NCI-H2171 (cell line): ENCODE measurements at places on chromosomes 2 and 18.
A peak's percentile ranks its signal among the peaks of the same experiment; 100 is the strongest.

DNA sequence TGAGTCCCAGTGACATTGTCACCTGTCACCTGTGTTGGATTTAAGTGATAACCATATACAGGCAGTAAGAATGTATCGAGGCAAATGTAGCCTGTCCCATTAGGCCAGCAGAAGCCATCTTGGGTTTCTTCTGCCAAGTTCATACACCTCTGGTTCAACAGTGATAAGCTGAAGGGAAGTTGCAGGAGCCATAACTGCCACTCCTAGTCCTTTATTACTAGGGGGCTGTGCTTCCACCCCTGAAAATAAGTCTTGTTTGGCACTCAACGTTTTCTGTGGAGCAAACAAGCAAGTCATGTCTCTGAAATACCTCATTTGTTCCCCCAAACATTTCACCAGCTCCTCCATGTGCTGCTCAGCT, 58.1 kb upstream of the ALPP start:
- no peak for DNase-seq

DNA sequence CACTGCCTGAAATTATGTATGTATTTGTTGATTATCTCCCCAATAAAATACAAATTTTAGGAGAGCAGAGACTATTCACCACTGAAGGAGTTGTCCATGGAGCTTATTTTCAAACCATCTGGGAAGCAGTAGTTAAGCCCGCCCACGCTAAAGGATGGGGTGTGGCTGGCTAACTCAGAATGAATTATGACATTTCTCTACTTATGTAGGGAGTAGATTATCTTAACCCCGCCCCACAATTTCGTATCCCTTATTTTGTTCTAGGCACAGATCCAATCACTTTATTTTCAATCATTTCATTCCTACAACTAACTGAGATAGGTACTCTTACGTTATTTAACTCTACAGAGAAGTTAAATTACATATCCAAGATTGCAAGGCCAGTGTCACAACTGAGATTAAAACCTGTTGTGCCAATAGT, 1.4 kb upstream of the LAPTM4A start:
- DNase-seq, result peak; percentile 56

GRCh38 chr2:241818943-241819270, 9.9 kb downstream of the NEU4 start:
- no peak for DNase-seq

DNA sequence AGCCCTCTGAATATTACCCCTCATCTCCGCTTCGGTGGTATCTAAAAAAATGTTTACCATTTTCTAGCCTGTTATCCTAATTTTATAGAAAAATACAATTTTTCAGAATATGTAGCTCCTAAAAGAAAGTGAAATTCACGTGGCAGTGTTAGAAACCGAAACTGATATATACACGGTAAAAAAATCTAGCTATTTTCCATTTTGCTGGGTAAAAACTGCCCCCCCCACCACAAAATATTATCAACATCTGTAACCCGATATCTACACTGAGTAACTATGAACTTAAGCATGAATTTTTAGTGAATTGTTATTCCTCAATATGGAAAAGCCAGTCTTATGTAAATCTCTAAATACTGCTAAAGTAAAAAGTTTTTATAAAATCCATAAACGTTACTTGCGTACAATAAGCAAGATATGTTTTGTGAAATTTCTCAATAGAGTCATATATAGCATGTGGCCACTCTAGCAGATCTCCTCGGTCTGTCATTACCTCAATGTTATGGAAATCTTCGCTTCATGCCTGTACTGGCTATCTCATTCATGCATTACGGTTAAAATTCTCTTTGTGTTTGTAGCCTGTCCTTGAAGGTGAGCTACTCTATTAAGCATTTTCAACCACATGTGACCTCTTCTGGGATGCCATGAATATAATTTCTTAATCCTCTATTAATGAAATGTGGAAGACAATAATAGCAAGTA, 524.2 kb downstream of the TRIB2 start:
- no peak for DNase-seq

GRCh38 chr2:161570424-161571050, 53.7 kb upstream of the SLC4A10 start:
- no peak for DNase-seq

DNA sequence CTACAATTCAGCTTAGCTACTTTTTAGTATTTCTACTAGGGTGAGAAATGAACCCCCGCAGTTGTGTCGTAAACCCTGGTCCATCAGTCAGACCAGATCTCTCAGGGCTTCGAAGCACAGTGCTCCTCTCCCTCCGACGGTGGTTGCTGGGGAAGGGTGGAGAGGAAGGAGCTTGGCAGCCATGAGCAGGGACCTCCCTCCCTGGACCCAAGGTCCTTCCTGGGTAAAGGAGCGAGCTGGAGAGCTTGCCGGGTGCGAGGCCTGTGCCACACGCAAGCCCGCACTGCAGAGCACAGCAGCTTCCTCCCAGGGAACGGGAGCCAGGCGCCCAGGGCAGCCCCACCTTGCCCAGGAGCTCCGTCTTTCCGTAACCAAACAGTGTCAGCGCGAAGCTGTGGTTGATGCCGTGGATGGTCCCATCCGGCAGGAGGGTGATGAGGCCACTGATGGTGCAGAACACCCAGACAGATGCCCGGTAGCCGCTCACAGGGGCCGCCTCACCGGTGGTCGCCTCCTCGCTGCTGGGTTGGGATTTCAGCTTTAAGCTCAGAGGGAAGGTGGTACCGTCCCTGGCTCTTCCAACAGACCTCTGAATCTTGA, 12.5 kb downstream of the PASK start:
- DNase-seq, result no peak

DNA sequence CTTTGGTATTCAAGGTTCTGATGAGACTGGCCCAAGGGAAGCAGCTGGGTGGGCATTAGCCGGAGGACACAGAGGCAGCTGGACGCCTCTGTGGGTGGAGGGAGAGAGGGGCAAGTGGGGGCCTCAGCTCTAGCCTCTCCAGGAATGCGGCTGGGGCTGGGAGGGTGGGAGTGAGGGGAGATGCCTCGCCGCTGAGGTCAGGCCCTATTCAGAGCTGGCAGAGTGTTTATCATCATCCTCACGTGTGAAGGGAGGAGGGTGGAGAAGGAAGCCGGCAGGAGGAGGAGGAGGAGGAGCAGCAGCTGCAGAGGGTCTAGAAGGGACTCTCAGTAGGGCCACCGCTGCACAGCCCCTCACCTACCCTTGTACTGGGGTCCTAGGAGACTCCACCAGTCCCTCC, 43.1 kb downstream of the TNS1 start:
- no peak for DNase-seq

GRCh38 chr2:54966165-54966832, 84.0 kb downstream of the RTN4 start:
- DNase-seq, result no peak

- no peak for DNase-seq
Observed at GRCh38 chr2:63553049-63553448, 35.2 kb downstream of the WDPCP start.

DNA sequence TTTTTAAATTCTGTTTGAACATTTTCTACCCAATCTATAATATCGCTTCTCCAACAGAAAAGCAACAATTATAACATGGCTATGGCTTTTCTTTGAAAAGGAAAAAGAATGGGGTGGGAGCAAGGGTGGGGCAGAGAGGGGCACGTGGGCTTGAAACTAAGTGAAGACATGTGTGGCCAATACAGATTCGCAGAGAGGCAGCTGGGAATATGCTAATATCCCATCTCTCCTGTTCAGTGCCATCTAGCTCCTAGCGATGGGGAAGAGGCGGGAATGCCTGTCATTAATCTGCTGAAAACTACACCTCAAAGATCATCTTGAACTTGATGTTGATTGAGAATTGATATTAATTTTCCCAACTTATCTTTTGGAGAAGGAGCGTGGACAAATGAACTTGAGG, 65.5 kb upstream of the ITGA6 start:
- no peak for DNase-seq

- DNase-seq, result no peak
Observed at GRCh38 chr2:109322641-109323040, 193.6 kb downstream of the SH3RF3 start.

GRCh38 chr18:23819001-23819400, 129.7 kb downstream of the LAMA3 start:
- no peak for DNase-seq

- DNase-seq, result no peak
Observed at GRCh38 chr2:197145471-197146056, 165.0 kb downstream of the ANKRD44 start.

- DNase-seq, result no peak
Observed at GRCh38 chr2:78439122-78439521, 586.4 kb upstream of the REG3G start.

GRCh38 chr2:206993396-206993911, 54.1 kb downstream of the CPO start:
- DNase-seq, result no peak

DNA sequence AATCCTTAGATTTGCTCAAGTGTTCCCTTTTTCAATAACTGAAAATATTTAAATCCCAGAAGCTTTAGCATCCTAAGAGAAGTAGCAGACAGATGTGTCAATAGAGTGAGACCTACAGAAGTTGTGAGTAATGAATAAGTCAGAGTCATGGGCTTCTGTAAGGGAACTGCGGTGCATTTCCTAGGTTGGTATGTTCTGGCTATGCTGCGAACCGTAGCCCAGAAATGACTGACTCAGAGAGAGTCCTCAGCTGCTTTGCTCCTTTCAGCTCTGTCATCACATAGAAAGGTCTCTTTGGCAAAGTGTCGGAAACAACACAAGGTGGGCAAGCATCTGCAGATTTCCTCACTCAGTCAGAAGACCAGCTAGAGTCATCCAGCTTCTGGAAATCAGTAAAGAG, 297.1 kb downstream of the ARHGAP15 start:
- no peak for DNase-seq

GRCh38 chr2:155404433-155405002, 706.0 kb downstream of the KCNJ3 start:
- DNase-seq, result no peak

- DNase-seq, result no peak
Observed at GRCh38 chr2:181806039-181806392, 85.5 kb upstream of the ITPRID2 start.

GRCh38 chr18:10705786-10706185, 180.0 kb downstream of the NAPG start:
- DNase-seq, result no peak

DNA sequence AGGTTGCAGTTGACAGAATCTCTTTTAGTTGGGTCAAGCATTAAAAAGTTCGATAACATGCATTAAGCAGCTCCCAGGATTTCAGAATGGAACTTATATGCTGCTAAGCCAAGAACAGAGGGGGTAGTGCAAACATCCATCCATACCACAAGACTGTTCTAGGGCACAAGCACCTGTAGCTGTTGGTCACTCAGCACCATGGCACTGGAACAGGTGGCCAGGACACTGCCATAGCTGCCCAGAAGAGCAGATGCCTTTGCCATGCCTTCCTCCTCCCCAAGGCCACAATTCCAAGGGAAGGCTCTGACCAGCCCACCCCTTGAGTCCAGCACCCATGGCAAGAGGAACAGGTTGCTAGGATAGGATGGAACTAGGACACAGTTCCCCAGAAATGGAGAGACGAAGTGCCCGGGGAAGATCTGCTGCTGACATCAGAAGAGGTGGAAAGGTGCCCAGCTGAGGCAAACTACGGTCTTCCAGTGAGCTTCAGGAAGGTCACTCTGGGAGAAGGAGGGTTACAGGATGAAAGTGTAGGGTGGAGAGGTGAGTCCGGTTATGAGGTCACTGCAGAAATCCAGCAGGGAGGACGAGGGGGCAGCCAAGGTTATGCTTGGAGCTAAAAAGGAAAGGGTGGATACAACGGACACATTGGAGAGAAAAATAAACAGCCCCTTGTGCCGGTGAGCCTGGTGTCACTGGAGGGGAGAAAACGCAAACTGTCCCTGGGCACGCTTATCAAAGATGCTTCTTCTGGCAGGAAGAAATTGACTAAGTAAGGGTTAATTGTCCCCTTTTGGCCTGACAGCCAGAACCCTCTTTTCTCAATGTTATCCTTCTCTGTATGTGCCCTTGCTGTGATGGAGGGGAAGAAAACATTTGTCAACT, 41.9 kb downstream of the C1QL2 start:
- no peak for DNase-seq

DNA sequence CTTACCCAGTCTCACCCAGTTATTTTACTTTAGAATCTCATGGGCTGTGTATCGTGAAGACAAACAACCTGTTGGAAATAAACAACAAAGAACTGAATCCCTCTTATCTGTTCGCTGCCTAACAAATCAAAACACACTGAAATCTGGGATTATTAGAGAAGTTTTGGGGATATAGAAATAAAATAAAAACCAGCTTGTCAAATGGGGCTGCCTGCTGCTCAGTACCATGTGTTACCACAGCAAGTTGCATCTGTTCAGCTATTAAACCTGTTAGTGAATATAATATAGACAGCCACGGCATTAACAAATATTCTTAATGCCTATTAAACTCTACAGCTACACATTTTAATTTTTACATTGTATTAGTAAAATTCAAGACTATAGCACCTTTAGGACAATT, 810.8 kb downstream of the NRXN1 start:
- no peak for DNase-seq

- DNase-seq, result no peak
Observed at GRCh38 chr2:207935121-207935990, 90.0 kb downstream of the PLEKHM3 start.

GRCh38 chr18:50855976-50856757, 22.8 kb upstream of the ME2 start:
- no peak for DNase-seq

DNA sequence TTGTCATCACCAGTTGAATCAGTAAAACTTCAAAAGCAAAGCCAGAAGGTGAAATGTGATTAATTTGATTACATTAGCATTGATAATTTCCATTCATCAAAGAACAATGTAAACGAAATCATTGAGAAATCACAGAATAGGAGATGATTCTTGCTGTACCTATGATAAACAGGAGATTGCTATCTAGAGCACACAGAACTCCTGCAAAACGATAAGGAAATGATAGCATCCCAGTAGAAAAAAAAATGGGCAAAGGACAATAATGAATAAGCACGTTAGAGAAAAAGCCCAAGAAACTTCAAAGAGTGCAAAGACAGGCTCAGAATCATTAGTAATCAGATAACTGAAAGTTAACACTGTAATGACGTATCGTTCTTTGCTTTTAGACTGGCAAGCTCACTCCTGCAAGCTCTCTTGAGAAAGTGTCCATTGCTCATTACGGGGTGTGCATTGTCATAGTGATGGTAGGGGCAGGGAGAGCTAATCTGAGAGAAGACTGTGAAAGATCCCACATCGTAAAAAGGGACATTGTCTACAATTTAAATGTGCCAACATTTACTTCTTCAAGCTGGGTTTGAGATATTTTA, 143.6 kb downstream of the SPP2 start:
- no peak for DNase-seq

DNA sequence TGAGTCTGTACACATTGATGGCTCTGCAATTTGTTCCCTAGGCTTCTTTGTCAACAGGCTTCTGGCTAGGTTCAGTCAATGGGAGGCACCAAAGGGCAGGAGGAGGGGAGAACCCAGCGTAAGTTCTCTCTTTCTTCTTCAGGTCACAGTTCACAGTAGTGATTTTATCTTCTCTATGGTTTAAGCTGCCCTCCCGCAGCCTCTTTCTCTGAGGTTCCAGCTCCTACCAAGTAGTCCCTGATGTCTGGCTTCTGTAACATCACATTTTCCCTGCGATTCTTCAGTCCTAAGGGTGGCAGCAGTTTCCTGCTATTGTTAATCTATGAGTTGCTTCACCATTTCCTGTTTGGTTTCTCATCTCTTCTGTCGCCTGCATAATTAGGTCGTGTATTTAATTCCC, 107.4 kb downstream of the CPO start:
- no peak for DNase-seq

GRCh38 chr2:101737478-101738255, 40.2 kb downstream of the MAP4K4 start:
- no peak for DNase-seq

- DNase-seq, result no peak
Observed at GRCh38 chr2:167438206-167438605, 549.9 kb downstream of the XIRP2 start.

GRCh38 chr2:108182489-108182888, 57.3 kb upstream of the SULT1C3 start:
- DNase-seq, result no peak

GRCh38 chr2:203835892-203836800, 31.4 kb upstream of the CTLA4 start:
- no peak for DNase-seq
